ENCODE measurements at places on chromosomes 1 and 21.

DNA sequence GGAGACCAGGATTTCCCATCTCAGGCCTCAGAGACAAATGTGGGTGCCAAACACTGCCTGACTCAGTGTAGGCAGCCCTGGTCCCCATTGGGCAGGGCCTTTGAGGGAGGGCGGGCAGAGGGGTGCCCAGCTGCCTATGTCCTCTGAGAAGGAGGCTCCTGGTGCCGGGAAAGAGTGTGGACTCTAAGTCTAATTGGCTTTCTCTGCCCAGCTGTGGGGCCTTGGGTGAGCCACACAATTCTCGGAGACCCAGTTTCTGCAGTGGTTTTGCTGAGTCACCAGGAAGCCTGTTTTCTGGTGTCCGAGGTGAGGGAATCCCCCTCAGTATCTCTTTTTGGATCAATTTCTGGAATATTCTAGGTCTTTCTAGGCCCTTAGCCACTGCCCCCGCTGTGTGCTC lies 35.3 kb upstream of the ACTL8 start:
- peak; percentile 59 for DNase-seq

DNA sequence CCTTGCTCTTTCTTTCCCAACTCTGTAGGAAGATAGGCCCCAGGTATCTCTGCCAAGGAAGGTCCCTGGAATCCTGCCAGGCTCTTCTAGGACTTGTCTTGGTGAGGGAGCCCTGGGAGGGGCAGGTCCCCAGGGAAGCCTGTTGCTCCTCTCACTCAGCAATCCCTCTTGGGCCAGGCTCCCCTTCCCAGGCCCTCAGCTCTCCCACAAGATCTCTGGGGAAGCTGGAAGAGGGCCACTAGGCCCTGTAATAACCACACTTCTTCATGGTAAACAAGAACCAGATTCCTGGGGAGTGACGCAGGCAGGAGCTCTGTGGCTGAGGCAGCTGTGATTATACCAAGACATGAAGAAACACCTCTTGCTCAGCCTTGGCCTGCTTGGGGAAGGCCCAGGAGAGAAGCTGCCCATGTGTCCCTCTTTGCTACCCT lies 9.9 kb upstream of the MAPKAPK2 start:
- peak; percentile 93 for DNase-seq

- no peak for DNase-seq
These were observed 32.8 kb downstream of the PRRX1 start for GRCh38 chr1:170696591-170697290.

DNA sequence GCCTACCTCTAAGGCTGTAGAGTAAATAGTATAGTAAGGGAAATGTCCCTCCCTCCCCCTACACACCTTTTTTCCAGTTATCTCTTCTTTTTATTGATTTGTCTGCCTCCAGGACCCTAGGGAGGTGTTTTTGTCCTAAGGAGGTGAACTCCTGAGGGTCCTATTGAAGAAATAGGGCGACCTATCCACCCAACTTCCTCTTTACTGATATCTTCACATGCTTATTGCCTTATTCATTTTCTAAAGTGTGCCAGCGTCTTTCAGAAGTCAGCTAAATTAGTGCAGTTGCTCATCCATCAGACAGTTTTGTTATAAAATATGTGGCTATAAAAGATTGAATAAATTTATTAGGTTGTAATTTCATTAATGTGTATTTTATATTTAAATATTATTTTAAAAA lies 5.9 kb downstream of the BACH1 start:
- DNase-seq, result no peak

DNA sequence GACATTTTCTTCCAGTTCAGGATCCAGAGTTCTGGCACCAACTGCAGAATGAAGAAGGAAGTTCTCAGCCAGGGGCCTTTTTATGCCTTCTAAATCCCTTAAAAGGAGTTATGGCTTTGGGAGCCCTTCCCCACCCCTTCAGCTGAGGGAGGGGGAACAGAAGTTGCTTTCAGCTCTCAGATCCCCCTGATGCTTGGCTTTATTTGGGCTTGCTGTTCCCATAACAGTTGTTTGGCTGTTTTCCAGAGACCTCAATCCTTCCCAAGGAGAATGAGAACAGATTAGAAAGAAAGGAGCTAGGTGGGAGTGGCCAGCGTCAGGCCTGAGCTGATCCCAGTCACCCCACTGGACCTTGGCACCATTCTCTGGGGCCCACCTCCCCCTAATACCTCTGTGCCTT lies at the start of gene RPE65:
Gene RPE65 (minus strand): TSS at position 54 of the 400 bp plus-strand sequence. CDS start 49 bp downstream, at position 5.
- no peak for DNase-seq

- DNase-seq, result no peak
These were observed 2.0 kb upstream of the COL9A2 start for GRCh38 chr1:40318970-40319621.

- DNase-seq, result no peak
These were observed 478.3 kb downstream of the COL11A1 start for GRCh38 chr1:102630041-102630440.

GRCh38 chr1:156489166-156489934 lies 11.2 kb downstream of the MEF2D start:
- no peak for DNase-seq

- no peak for DNase-seq
These were observed 759 bp downstream of the GPR157 start for GRCh38 chr1:9128166-9128519.

DNA sequence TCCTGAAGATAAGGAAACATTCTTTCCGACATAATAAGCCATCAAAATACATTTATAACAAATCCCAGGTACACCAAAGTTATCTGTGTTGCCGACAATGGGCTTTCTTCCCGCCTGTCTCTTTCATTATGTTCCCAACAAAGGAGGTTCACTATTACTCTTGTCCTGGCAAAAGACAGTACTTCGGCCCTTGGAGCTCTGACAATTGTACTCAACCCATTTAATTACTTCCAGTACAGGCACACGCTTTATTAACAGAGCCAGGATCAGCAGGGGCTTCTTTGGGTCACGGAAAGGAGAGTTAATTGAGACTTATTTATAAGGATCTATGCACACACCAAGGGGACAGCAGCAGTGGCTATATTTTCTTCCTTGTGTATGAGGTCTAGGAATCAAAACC lies 46.6 kb upstream of the DUSP10 start:
- DNase-seq, result no peak

GRCh38 chr1:205518661-205519540 lies 14.4 kb downstream of the CDK18 start:
- DNase-seq, result no peak

DNA sequence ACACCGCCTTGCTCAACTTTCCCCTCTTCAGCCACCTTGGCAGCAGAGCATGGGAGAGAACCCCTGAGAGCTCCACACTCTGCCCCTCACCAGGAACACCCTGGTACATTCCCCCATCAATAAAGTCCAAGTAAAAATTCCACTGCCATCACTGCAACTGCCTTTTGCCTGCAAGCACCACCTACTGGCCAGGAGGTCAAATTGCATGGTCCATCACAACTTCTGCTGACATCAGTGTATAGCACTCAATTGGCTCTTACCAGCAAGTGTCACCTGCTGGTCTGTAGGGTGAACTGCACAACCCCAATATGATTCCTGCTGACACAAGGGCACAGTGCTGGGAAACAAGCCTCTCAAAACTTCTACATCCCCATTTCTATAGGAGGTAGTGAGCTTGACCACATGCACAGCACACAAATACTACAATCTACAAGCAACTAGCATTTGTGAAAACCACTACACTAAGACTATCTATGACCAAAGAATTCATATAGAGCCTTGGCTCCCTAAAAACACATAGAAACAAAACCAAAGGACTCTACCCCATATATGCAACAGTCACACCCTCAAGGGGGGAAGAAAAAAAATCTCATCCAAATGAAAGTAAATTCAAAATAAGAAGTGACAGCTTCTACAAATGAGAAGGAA lies 69.2 kb downstream of the FASLG start:
- no peak for DNase-seq

GRCh38 chr1:66288048-66288447 lies 245.9 kb upstream of the SGIP1 start:
- DNase-seq, result no peak
